ENCODE measurements at places on chromosomes 13 and 19.

GRCh38 chr13:52782471-52783448 lies 43.1 kb upstream of the CNMD start:
- no peak for DNase-seq

DNA sequence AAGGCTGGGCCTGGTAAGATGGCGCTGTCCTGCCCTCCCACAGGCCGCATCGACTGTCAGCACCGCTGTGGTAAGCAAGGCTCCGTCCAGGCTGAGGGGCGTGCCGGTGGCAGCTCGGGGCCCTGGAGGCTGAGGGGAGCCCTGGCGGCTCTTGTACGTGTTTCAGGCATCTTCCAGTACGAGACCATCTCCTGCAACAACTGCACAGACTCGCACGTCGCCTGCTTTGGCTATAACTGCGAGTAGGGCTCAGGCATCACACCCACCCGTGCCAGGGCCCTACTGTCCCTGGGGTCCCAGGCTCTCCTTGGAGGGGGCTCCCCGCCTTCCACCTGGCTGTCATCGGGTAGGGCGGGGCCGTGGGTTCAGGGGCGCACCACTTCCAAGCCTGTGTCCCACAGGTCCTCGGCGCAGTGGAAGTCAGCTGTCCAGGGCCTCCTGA lies 1.2 kb downstream of the IZUMO4 start:
- DNase-seq: no peak

GRCh38 chr13:42559057-42559456 lies 14.9 kb upstream of the TNFSF11 start:
- no peak for DNase-seq

GRCh38 chr19:15452111-15453047 lies 2.6 kb upstream of the WIZ start:
- DNase-seq: peak; percentile 27

- DNase-seq: no peak
These were observed 3.9 kb downstream of the WDR62 start for GRCh38 chr19:36058481-36059179.

DNA sequence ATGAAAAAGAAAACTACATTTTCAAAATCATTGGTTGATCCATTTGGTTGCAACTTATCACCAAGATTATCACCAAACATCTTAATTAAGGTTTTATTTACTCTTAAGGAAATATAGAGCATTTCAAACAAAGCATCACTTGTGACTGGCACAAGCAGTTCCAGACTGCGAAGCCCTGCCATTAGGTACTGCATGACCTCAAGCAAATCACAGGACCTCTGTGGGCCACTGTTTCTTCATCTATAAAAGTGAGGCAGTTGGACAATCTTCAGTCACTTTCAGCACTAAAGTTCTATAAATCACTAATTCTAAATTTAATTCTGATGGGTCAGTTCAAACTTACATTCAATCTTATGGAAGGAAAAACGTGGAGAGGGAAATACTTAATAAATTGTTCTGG lies 2.0 kb downstream of the ELF1 start:
- DNase-seq: no peak

- no peak for DNase-seq
These were observed 4.9 kb upstream of the EBI3 start for GRCh38 chr19:4224470-4224869.

GRCh38 chr19:13784731-13785452 lies 10.4 kb upstream of the ZSWIM4 start:
- DNase-seq: no peak

DNA sequence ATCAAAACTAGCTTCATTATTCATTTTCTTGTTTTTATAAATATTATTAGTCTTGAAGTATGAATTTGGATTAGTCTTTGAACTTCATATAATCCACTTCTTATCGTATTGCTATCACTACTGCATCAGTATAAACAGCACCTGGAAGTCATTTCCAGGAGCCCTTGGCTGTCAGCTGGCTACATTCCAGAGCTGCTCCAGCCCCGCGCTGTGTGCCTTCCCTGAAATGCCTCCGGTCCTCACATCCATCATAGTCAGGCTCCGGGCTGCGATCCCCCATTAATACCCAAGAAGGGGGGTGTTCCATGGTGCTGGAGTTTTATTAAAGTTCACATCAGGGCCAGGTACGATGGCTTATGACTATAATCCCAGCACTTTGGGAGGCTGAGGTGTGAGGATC lies 124.3 kb upstream of the GJB6 start:
- no peak for DNase-seq

DNA sequence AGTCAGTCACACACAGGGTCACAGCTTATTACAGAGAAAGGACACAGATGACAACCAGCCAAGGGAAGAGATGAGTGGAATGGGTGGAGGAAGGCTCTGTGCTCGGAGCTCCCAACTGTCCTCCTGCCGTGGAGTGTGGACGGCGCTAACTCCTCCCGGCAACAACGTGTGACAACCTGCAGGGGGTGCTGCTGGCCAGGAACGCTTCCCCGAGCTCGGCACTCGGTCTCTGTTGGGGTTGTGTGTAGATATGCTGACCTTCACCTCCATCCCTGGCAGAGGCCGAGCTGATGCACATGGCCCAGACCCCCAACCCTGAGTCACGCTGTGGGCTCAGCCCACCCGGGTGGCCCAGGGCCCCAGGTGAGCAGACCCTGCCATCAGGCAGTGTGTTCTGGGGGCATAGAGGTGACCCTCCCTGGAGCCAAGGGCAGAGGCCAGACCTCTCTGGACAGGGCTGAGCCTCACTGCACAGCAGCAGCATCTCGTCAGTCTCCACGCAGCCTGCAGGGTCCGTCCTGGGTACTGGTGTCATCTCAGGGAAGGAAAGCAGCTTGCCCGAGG lies 14.1 kb downstream of the ZNF444 start:
- DNase-seq: no peak
